ENCODE measurements at places on chromosomes 6 and 20.

DNA sequence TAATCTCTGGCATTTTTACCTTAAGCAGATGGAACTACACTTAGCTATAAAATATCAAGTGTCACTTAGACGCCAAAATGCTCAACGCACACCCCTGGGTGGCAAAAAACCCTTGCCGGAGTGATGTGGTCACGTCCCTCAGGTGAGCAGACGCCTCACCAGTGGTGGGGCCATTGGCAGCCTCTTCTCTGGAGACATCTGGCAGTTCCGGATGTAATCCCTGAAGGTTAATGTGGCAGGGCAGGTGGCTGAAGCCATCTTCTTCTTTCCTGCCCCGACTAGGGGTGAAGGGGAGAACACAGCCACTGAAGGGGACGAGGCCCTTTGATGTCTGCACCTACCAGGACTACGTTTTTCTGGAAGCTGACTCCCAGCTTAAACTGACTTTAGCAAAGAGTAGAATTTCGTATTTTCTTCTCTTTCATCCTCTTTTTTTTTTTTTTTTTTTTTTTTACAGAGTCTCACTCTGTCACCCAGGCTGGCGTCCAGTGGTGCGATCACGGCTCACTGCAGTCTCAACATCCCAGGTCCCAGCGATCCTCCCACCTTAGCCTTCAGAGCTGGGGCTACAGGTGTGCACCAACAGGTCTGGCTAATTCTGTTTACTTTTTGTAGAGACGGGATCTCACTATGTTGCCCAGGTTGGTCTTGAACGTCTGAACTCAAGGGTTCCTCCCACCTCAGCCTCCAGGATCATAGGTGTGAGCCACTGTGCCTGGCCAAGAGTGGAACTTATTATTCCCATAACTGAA is 152.1 kb downstream of the TTLL2 start:
- DNase-seq, result no peak

- no peak for DNase-seq
Observed at GRCh38 chr20:42945234-42945994, 244.3 kb downstream of the PTPRT start.

GRCh38 chr20:22180244-22180643 is 404.1 kb downstream of the FOXA2 start:
- no peak for DNase-seq

DNA sequence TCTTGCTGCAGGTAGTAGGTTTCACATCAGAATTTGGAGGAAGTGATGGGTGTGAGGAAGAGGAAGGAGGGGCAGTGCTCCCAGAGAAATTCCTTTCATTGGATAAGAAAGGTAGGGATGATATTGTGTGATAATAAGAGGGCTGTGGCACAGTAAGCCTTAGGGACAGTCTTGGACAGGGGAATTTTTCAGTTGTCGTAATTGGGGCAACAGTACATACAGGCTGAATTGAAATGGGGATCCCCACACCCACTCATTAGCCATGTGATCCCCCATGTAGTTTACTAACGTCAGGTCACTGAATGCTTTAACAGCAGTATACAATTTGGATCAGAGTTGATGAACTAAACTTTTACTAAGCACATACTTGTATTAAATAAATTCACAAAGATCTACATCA is 79.4 kb downstream of the FOXO3 start:
- DNase-seq, result no peak

DNA sequence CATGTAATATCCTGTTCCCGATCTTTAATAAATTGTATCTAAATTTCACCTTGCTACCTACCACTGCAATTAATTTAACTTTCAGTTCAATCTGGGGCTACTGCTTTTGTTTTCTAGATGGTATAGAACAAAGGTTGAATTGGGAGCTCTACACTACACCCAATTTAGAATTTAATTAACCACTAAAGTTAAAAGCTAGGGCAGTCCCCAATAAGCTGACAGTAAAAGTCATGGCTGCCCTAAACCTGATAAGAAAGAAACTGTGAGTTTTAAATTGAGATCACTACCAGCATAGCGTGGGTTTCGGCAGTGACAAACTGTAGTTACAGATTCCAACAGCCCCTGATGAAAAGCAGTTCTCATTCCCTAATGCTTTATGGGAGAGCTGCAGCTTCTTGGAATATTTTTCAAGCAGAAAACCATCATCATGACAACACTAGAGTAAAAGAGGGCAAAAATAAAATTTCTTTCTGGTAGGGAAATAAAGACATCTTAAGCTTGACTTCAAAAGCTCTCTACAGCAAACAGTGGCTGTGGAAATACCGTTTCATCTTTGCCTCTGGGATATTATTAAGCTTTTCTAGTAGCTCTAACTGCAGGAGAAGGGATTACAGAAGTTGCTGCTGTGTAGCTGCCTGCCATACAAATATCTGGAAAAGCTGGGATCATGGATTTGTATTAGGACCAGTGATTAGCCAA is 1372.1 kb downstream of the EPHA7 start:
- DNase-seq, result no peak

- DNase-seq, result no peak
Observed at GRCh38 chr20:10609770-10610169, 64.0 kb downstream of the JAG1 start.

- DNase-seq, result no peak
Observed at GRCh38 chr6:35859367-35859766, 54.2 kb downstream of the LHFPL5 start.

- no peak for DNase-seq
Observed at GRCh38 chr20:5806457-5807263, 56.5 kb downstream of the SHLD1 start.

- DNase-seq, result no peak
Observed at GRCh38 chr20:62425281-62426058, 1.9 kb downstream of the RBBP8NL start.

- DNase-seq, result no peak
Observed at GRCh38 chr6:145483191-145483996, 251.9 kb downstream of the EPM2A start.

- no peak for DNase-seq
Observed at GRCh38 chr6:116028233-116028632, 32.5 kb downstream of the FRK start.

DNA sequence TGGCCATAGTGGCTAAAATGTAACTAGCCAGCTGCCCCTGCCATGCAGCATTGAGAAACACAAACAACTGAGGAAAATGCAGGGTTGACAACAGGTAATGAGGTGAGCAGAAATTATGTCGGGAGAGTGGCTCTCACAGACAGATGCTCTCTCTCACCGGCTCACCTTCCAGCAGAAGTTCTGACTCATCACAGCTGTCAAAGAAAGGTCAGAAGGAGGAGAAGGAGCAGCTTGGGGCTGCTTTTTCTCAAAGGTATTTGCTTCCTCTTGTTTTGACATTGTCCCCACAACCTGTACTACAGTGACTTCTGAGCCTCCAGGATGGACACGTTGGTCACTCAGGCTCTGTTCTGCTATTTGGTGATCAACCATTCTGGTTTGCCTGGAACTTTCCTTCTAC is 190.5 kb upstream of the HEY2 start:
- DNase-seq, result no peak

DNA sequence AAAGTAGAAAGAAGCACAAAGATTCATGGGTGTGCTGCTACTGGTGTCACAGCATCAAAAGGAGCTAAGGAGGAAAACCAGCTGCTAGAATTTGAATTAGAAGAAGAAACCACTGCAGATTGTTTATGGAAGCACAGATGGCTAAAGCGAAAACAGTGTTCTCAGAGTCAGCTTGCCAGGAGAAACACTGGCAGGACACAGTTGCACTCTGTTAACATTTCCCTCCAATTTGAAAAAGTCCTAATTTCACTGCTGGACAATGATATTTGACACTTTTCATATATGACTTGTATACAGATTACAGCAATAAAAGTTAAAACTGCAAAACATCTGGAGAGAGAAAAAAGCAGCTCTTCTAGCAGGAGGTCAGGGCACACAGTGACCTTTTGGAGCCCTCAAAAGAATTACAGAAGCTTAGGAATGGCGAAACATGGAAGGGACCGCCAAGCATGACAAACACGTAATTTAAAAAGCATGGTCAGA is 314.5 kb downstream of the COL12A1 start:
- no peak for DNase-seq

- DNase-seq, result no peak
Observed at GRCh38 chr20:59255256-59255655, 45.2 kb upstream of the EDN3 start.

GRCh38 chr6:21431526-21431925 is 162.0 kb upstream of the SOX4 start:
- no peak for DNase-seq

DNA sequence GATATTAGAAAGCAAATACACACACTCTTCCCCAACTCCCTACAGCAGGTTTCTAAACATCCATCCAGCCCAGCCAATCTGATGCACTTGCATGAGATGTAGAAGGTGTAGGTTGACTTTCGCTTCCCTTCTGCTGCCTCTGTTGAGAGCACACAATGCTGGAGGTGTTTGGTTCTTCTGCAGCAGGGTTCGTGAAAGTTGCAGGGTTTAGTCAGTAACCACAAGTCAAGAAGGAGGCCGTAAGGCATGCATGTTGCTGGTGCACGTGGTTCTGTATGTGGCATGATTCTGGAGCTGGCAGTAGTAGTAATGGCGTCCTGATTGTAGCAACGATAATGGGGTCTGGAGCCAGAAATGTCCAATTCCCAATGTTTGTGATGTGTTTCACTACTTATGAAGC is 53.0 kb downstream of the DEK start:
- DNase-seq, result no peak

- no peak for DNase-seq
Observed at GRCh38 chr6:38673397-38674165, 29.4 kb downstream of the GLO1 start.

- DNase-seq, result no peak
Observed at GRCh38 chr20:21509079-21509596, 4.7 kb downstream of the NKX2-2 start.

GRCh38 chr6:46287681-46288080 is 116.9 kb upstream of the ENPP5 start:
- no peak for DNase-seq

DNA sequence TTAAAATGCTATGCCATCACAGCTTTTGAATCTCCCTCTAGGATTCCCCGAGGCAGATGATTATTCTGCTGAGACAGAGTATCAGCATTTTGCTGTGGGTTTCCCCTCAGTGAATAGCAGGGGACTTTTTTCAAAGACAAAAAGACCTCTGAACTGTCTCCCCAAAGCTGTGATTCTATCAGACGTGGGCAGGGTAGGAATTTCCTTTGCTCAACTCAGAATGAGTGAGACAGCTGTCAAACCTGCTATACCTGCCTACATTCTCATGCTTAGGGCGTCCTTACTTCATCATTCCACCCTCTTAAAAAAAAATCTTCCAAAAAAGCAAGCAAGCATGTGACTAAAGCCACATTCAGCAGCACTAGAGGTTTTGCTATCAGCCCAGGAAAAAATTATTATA is 147.6 kb upstream of the FAM83B start:
- no peak for DNase-seq

All from spinal cord (tissue), 10 donors.